ENCODE measurements at places on chromosomes 4 and X.

DNA sequence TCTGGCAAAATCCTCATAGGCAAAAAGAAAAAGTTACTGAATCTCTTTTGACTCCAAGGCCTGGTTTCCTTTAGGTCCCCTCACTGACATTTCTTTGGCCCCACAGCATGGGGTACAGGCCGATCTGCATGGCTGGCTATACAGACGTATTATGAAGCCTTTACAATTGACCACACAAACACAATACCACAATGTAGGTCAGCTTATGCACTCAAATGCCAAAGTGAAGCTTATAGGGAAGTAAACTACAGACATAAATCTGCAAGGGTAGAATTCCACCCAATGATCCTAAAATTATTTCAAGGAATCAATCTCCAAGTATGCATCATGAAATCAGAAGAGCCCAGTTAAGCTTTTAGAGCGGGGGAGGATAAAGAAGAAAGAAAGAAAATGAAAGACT lies 20.7 kb downstream of the STX18 start:
- no peak for DNase-seq

GRCh38 chr4:96093563-96093962 lies 253.7 kb downstream of the PDHA2 start:
- no peak for DNase-seq

DNA sequence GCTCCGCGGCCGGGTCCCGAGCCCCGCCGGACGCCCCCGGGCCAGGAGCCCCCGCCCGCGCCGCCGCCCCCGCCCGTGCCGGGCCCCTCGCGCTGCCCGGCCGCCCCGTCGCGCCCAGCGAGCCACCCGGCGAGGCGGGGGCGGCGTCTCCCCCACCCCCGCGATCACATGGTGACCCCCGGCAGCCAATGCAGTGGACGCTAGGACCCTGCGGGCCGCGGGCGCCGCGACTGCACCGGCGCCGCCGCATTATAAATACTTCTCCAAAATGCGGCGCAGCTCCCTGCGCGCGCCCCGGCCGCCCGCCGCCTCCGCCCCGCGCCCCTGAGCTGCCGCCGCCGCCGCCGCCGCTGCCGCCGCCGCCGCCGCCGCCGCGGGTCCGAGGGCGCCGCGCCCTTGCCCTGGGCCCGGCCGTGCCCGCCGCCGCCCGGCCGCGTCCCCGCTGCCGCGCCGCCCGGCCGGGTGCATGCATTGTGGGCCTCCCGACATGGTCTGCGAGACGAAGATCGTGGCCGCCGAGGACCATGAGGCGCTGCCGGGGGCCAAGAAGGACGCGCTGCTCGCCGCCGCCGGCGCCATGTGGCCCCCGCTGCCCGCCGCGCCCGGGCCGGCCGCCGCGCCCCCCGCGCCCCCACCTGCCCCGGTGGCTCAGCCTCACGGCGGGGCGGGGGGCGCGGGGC lies at the start of gene NAT8L:
NAT8L (plus strand) TSS at position 282 of the 680 bp plus-strand sequence; CDS start at position 467, 185 bp downstream.
- no peak for DNase-seq

GRCh38 chrX:9033586-9033985 lies 341 bp downstream of the FAM9B start:
- no peak for DNase-seq

DNA sequence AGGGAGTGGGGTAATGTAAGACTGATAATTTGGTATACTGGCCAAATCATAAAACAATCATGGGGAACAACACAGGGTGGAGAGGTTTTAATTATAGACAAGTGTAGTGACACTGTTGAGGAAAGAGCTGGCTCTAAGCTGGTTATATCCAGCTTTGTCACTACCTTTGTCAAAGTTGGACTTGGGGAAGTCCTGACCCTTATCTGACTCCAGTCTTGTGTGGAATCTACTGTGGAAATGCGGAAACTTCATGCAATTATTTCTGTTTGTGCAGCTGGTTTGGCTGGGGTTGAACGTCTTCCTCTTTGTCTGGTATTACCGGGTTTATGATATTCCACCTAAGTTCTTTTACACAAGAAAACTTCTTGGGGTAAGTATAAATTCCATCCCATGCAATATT lies 2.0 kb downstream of the CYBB start:
- DNase-seq: no peak

GRCh38 chr4:38982361-38983095 lies 49.7 kb downstream of the TMEM156 start:
- no peak for DNase-seq

DNA sequence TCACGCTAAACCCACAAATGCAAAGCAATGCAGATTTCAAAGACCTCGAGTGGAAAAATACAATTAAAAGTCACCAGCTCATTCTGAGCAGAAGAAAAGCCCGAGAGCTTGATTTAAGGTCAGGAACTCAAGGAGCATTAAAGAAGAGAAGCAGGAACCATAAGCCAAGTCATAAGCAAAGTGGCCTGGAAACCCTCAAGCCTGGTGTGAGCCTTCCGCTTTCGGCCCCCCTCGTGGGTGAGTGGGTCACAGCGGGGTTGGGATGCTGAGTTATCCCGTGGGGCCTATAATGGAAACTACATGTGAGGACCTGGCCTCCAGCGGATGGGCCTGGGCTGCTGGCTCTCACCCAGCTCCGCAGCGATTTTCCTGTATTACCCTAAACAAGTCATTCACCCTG lies 504.3 kb downstream of the RAB28 start:
- no peak for DNase-seq

GRCh38 chr4:5993876-5994811 lies 24.1 kb downstream of the C4orf50 start:
- DNase-seq: no peak

GRCh38 chr4:71231129-71232055 lies 107.4 kb upstream of the SLC4A4 start:
- DNase-seq: no peak

GRCh38 chr4:22235698-22236097 lies 280.2 kb downstream of the ADGRA3 start:
- no peak for DNase-seq

GRCh38 chr4:182144626-182145333 lies 98.4 kb upstream of the TENM3 start:
- DNase-seq: no peak

DNA sequence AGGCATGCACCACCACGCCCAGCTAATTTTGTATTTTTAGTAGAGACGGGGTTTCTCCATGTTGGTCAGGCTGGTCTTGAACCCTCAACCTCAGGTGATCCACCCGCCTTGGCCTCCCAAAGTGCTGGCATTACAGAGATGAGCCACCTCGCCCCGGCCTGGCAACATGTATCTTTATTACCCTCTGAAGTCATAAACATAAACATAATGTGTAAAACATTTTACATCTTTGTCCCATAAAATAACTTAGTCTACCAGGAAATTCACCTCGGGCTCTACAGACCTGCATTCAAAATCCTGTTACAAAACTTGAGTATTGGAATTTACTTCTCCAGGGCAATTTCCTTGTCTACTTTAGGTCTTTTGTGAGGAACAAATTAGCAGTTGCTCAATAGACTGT lies 68.1 kb upstream of the DUSP21 start:
- no peak for DNase-seq

- no peak for DNase-seq
Observed at GRCh38 chr4:8571702-8572685, 8.2 kb upstream of the GPR78 start.

DNA sequence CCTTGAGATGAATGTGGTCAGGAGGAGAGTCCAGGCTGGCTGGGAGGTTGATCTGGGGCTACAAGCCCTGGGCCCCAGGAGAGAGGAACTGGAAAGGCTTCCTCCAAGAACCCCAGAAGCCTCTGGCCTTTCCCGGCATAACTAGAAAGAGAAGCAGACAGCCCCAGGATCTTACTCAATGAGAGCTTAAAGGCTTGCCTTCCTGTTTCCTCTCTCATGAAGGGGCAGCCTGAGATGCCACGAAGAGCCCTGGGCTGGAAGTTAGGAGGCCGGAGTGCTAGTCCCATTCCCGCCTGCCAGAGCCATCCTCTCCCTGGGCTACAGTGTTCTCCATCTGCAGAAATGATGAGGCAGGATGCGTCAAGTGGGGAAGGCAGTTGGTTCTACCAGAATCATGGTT lies 20.1 kb upstream of the XPNPEP2 start:
- no peak for DNase-seq

GRCh38 chr4:173538148-173538908 lies 8.3 kb upstream of the HAND2 start:
- DNase-seq: no peak

DNA sequence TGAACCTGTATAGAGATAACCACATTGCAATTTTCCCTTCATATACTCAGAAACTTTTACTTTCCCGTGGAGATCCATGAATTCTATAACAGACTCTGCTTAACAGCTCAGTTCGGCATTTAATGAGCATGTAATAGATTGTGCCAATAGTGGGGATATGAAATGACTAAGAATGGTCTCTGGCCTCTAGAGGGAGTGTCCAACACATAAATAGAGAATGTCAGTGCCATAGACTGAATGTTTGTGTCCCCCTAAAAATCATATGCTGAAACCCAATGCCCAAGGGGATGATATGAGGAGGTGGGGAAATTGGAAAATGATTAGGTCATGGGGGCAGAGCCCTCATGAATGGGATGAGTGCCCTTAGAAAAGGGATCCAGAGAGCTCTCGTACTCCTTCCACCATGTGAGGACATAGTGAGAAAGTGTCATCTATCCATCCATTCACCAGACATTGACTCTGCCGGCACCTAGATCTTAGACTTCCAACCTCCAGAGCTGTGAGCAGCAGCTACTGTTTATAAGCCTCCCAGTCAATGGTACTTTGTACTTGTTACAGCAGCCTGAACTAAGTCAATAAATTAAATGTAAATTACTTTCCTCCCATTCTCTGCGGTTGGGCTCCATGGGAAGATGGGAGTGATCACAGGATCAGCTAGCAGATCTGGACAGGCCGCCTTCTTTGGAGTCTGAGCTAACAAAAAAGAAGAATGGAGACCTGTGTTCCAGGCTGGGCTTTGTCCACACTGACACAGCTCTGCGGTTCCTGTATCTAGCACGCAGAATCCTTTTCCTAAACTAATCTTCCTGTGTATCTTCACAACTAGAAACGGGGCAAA lies 28.1 kb upstream of the HPSE start:
- DNase-seq: no peak

GRCh38 chr4:124810827-124811226 lies 98.3 kb upstream of the ANKRD50 start:
- DNase-seq: no peak

Measured in stimulated activated CD4-positive, alpha-beta T cell treated with anti-CD3 and anti-CD28 coated beads, Interleukin-15, amount 100 ng/mL, for 48 hours (primary cell).